IMR-90 (cell line): ENCODE measurements at places on chromosomes 7 and 10.

DNA sequence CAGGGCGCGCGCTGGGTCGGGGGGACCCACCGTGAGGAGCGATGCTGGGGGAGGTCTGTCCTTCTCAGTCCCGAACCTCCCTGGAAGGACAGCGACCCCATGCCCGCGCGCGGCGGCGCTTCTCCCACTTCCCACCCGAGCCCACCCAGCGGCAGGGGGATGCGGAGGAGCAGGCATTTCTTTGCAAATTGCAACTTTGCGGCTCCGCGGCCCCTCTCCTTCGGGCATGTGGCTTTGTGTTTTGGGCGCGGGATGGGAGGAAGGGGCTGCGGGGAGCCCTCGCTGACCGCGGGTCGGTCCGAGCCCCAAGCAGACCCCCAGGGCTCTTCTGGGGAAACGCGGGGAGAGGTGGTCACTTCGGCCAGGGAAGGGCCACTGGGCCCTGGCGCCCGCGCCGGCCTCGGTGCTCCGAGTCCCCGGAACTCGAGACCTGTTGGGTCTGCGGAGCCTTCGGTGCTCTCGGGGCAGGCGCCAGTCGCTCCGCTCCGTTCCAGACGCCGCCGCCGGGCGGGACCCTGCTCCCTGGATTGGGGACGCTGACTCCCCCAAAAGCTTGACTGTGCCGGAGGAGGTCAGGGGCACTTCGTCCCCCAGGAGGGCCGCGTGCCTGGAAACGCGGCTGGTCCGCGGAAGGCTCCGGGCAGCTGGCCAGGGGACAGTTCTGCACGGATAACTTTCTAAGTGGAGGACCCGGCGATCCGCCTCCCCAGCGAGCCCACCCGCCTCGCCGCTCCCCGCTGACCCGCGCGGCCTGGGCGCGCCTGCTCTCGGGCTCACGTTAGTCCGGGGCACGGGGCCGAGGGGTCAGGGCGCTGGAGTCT is 164.2 kb upstream of the DPP6 start:
- H3K27ac ChIP-seq: no peak overlapping the region
- H3K27me3 ChIP-seq: no peaks in the 10 kb centered on the region
- no peaks in the 10 kb centered on the region for H3K36me3 ChIP-seq

DNA sequence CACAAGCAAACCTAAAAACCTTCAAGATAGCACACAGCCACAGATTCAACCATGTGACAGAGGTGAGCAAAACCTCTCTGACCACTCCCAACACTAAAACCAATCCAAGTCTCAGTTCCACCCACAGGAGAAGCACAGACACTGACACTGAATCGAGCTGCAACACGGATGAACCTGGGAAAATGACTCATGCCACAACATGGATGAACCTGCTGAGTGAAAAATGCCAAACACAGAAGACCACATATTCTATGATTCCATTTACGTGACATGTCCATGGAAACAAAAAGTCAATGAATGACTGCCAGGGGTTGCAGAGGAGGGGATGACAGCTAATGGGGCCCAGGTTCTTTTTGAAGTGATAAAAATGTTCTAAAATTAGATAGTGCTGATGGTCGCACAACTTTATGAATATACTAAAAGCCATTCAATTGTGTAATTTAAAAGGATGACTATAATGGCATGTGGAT is 22.0 kb downstream of the CYTH3 start:
- no peak overlapping the region for H3K4me3 ChIP-seq
- no peaks in the 10 kb centered on the region for H3K27me3 ChIP-seq
- no peaks in the 10 kb centered on the region for H3K36me3 ChIP-seq
- H3K27ac ChIP-seq: no peak overlapping the region
- no peak for DNase-seq

DNA sequence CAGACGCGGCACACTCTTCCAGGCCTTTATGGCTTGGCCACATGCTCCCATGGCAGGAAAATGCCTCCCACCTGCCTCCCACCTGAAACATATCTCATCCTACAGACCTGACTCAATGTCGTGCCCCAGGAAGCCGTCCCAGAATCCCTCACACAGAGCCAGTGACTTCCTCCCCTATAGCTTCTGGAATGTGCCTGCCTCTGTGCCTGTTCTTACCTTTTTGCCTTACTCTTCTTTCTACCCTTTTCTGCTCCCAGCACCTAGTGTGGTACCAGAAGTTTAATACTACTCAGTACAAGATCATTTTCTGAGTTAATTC is 123.9 kb upstream of the STK17A start:
- DNase-seq: no peak
- H3K27me3 ChIP-seq: peaks cover 10% of the 10 kb centered on the region
- no peak overlapping the region for H3K4me3 ChIP-seq
- H3K4me1 ChIP-seq: no peaks in the 10 kb centered on the region

DNA sequence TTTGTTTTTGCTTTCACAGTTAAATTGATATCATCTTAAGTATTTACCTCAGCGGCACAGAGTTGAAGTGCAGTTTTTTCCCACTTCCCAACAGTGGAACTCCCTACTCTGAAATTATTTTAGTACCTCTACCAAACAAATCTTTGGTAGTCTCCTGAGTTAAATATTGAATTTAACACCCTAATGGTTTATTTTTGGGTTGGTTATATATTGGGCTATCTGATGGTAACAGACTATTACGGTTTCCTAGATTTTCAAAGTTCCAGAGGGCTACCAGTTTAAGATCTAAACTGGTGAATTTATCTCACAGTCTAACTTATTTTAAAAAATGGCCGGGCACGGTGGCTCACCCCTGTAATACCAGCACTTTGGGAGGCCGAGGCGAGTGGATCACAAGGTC is 1.3 kb downstream of the ZNF277 start:
- DNase-seq: no peak
- H3K36me3 ChIP-seq: no peaks in the 10 kb centered on the region
- H3K27me3 ChIP-seq: no peaks in the 10 kb centered on the region
- peaks cover 7% of the 10 kb centered on the region for H3K4me1 ChIP-seq
